ENCODE measurements at places on chromosomes 1 and 21. TPM values are rescaled to one million over a fixed set of nuclear protein-coding genes. Genes with fewer than 3 reads are reported as not detected.

- DNase-seq = peak; percentile 85
Observed at GRCh38 chr1:153775458-153776327, 486 bp downstream of the SLC27A3 start.

GRCh38 chr1:206010060-206010459, 6.9 kb upstream of the RAB7B start:
- no peak for DNase-seq

Gene CATSPERE
- total RNA-seq = 0.26 TPM

GRCh38 chr1:59152511-59152910, 144.4 kb upstream of the FGGY start:
- no peak for DNase-seq

Gene PSMG1
- total RNA-seq = 16.6 TPM

DNA sequence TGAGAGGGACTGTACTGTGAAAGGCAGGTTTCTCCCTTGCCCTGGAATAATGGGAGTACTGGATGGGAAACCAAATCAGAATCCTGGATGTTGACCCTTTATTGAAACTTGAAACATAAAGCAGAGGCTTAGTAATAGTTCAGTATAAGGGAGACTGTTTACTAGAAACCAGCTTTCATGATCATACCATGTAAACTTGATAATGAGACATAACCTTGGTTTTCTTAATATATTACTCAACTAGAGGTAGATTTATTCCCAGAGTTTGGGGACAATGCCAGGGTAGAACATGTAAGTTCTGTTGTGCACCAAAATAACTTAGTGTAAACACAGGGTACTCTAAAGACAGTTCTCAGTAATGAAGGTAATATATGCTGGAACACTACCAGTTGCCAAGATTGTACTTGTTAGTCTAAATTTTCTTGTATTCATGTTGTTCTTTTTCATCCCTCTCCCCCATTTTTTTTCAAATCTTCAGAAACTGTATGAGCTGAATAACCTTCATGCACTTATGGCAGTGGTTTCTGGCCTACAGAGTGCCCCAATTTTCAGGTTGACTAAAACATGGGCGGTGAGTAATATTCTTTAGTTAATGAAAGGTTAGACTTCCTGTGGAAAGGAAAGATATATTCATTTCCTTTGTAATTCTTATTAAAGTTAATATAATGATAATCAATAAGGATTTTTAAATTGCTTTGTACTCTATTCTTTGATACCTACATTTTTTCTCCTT, 49.6 kb downstream of the ANGPTL1 start:
- no peak for DNase-seq

Gene AADACL3
- not detected for total RNA-seq

Gene FCMR
- 2.3 TPM for total RNA-seq

DNA sequence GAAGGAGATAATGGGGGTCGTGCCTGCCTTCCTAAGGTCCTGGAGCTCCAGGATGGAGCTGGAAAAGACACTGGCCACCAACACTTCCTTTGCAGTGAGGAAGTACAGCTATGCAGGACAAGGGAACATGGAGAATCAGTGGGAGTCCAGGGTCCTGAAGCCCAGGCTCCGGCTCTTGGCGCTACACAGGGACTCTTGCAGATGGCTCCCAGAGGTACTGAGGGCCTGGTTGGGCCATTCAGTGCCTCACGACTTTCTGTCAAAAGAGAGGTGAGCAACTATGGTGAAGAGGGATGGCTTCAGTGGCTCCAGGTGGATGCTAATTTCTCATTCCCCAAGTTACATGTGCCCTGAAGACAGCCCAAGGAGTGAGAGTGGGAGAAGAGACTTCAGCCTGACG, 1.8 kb upstream of the ETNK2 start:
- no peak for DNase-seq

DNA sequence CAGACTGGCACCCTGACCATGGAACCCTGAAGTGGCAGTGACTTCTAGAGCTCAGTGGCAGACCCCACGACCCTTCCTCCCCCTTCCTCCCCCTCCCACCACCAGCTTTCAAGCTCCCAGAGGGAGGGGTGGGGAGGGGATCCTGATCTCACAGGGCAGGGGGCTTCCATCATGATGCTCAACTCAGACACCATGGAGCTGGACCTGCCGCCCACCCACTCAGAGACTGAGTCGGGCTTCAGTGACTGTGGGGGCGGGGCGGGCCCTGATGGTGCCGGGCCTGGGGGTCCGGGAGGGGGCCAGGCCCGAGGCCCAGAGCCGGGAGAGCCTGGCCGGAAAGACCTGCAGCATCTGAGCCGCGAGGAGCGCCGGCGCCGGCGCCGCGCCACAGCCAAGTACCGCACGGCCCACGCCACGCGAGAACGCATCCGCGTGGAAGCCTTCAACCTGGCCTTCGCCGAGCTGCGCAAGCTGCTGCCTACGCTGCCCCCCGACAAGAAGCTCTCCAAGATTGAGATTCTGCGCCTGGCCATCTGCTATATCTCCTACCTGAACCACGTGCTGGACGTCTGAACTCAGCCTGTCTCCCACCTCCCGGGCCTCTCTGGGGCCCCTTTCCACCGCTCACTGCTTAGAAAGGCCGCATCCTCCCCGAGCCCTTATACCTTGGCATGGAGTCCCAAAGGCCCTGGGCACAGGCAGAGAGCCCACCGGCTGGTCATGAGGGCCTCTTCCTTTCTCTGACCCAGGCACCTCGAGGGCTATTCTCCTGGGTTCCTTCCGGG, 3.9 kb downstream of the NHLH1 start:
- DNase-seq = no peak

DNA sequence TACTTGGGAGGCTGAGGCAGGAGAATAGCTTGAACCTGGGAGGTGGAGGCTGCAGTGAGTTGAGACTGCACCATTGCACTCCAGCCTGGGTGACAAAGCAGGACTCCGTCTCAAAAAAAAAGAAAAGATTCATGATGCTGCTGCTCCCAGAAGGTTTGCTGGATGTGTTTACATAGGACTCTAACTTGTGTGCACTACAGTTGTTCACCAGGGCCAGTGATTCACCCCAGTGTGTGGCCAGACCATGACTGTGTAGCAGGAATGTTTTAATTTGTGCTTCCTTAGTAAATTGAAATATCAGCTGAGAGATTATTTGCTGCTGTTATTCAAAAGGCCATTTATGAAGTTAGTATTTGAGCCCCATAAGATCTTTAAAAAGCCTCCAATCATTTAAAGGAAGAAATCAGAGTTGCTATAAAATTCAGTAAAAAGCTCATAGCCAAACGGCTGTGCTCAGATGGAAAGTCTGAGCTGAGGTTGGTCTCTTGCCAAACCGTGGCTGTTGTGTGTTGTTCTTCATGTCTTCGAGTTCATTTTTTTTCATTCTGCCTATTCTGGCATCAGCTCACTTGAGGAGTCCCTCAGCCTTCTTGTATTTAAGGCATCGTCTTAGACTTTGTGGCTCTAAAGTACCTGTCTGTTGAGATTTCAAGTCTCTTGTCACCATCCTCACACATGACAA, 18.1 kb upstream of the PGD start:
- DNase-seq = no peak

Data from body of pancreas (tissue), 4 donors.